ENCODE measurements at places on chromosomes 11 and 22.
A peak's percentile ranks its signal among the peaks of the same experiment; 100 is the strongest.

- DNase-seq, result no peak
Observed at GRCh38 chr11:78714539-78714938, 139.9 kb upstream of the NARS2 start.

DNA sequence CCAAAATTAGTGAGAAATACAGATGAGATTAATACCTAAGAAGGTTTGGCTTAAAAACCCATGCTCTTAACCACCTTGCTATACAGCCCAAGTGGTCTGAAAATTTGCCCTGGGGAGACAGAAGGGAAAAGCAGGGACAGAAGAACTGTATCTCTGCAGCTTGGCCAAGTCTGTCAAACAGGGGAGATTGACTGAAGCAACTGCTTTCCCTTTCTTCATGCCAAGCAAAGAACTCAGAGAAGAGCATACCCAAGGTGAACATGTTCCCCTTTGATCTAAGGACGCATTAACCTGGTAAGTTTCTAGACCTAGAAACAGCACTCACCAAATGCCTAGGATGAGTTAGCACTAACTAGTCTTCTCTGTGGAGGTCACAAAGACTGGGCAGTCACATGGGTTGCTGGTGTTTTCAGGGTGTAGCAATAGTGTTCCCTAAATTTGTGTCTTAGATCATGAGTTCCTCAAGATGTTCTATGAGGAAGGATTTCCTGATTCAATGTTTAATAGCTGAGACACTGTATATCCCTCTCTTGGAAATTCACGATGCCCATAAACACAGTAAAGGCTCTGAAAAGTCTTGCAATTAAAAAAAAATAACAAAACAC, 75.6 kb upstream of the GRAMD1B start:
- DNase-seq, result no peak

- no peak for DNase-seq
Observed at GRCh38 chr11:57792870-57793269, 31.3 kb downstream of the CTNND1 start.

DNA sequence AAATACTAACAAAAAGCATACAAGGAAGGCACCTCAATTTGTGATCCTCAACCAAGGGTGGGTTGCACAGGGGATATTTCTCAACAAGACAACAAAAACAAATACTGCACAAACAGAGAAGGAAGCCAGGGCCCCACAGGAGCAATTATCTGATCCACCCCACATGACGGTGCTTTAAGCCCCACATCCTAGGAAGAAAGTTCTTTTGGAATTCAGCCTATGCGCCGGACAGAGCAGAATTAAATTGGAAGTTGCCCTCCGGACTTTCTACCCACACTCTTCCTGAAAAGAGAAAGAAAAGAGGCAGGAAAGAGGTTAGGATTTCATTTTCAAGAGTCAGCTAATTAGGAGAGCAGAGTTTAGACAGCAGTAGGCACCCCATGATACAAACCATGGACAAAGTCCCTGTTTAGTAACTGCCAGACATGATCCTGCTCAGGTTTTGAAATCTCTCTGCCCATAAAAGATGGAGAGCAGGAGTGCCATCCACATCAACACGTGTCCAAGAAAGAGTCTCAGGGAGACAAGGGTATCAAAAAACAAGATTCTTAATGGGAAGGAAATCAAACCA, 40.6 kb downstream of the OSBP start:
- peak; percentile 2 for DNase-seq

GRCh38 chr11:62147545-62147944, 23.7 kb downstream of the INCENP start:
- DNase-seq, result no peak

GRCh38 chr11:60367009-60367408, 11.3 kb upstream of the MS4A7 start:
- DNase-seq, result no peak

DNA sequence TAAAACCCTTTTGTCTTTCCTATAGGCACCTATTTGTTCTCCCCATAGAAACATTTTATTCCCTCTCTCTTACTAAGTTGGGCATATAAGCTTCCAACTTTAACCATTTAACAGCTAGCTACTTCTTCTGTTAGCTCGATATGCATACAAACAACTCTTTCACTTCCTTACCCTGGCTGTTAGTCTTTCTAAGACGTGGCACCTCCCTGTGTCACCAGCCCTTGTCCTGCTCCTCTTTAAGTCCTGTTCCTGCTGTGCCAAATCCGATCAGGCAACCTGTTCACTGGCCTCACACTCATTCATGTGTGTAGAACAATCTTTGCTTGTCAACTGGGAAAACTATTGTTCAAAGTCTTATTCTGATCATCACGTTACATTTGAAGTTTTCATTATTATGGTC, 1376.1 kb upstream of the TENM4 start:
- no peak for DNase-seq

DNA sequence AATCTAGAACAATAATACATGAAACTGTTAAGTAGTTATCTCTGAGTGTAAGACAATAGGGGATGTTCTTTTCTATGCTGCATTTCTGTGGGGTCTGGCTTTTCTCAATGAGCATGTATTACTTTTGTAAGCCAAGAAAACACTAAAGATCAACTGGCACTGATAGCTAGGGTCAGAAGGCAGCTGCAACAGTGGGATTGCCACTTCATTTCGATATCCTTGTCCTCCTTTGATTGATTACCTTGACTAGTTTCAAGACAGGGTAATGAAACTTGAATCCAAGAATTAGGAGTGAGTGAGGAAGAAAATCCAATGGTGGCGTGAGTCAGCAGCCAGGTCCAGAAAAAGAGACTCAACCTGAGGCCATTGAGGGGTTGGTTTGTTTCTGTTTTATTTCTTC, 46.5 kb downstream of the FEZ1 start:
- no peak for DNase-seq

DNA sequence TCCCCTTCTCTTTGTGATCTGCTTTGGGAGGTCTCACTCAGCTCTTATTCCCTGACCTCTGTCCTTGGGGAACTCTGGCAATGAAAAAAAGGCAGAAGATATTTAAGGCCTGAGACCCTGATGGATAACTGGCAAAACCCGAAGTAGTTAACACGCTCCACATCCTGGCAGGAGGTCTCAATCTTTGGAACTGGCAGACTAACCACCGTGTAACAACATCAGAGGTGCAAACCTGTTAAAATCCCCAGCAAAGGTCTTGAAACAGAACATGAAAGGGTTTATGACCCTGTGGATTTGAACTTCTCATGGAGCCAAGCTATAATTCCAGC, 160.3 kb downstream of the DBX1 start:
- DNase-seq, result no peak

- DNase-seq, result peak; percentile 63
Observed at GRCh38 chr22:42978453-42979103, 36.4 kb downstream of the PACSIN2 start.

DNA sequence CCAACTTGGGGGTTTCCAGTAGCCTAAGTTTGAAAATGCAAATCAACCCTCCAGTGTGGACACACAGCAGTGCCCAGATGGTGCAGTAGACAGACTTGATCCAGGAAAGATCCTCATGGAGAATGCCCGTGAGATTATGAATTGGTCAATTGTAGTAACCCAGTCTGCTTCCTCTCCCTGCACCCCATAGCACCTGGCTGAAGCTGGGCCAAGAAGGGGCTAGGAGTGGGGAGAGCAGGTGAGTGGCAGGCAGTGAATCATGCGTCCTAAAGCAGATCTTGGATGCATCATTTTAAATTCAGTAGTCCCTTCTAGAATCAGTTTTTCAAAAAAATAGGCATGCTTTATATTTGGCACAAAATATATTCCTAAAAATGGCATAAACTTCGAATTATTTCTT, 52.2 kb downstream of the CYB5R2 start:
- DNase-seq, result no peak

DNA sequence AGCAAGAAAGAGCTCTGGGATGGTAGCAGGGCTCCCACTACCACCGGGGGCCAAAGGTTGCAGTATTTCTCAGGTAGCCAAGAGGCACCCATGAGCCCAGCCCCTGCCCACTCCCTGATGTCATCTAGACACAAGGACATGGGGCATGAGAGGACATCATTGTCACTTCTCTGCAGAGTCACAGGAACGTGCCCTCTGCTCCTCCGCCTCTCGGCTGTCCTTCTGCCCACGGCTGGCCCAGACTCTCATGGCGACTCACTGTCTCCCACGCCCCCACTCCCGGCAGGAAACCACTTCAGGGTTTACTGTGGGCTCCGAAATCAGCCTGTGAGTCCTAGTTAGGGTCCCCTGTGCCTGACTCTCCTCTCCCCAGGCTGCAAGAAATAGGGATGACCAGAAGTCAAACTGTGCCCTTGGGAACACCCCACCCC, 1.8 kb upstream of the GAL start:
- peak; percentile 5 for DNase-seq

- no peak for DNase-seq
Observed at GRCh38 chr22:39664485-39665200, 94.1 kb downstream of the CACNA1I start.

GRCh38 chr22:41779929-41780505, 20.5 kb upstream of the CCDC134 start:
- DNase-seq, result no peak

DNA sequence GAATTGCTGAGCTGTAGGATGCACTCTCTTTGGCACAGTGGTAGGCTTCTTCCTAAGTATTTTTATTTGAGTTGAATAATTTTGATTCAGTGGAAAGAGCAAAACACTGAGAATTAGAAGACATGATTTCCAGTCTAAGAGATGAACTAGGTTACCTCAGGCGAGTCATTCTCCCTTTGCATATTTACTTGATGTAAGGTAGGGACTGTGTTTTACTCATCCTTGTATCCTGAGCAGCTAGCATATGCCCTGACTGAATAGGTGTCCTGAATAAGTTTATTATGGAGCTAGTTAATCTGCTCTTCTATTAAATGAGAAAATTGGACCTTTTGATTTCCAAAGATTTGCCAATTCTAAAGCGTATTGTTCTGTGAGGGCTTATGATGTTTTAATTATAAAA, 50.7 kb downstream of the STIM1 start:
- no peak for DNase-seq

GRCh38 chr11:116062490-116063171, 558.4 kb upstream of the CADM1 start:
- no peak for DNase-seq

- DNase-seq, result no peak
Observed at GRCh38 chr11:135069890-135070289, 657.8 kb upstream of the B3GAT1 start.

DNA sequence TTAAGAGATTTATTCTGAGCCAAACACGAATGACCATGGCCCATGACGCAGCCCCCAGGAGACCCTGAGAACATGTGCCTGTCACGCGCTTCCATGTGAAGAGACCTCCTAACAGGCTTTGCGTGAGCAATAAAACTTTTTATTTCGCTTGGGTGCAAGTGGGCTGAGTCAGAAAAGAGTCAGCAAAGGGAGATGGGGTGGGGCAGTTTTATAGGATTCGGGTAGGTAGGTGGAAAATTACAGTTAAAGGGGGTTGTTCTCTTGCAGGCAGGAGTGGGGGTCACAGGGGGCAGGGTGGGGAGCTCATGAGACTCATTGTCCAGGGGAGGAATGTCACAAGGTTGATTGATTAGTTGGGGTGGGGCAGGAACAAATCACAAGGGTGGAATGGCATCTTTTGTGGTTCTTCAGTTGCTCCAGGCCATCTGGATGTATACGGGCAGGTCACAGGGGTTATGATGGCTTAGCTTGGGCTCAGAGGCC, 77.2 kb upstream of the FTH1 start:
- no peak for DNase-seq

- no peak for DNase-seq
Observed at GRCh38 chr11:44088377-44088776, 7.1 kb upstream of the EXT2 start.

- peak; percentile 34 for DNase-seq
Observed at GRCh38 chr22:39306456-39307361, 12.7 kb downstream of the RPL3 start.

- DNase-seq, result no peak
Observed at GRCh38 chr11:20013346-20014066, 146.8 kb downstream of the DBX1 start.

DNA sequence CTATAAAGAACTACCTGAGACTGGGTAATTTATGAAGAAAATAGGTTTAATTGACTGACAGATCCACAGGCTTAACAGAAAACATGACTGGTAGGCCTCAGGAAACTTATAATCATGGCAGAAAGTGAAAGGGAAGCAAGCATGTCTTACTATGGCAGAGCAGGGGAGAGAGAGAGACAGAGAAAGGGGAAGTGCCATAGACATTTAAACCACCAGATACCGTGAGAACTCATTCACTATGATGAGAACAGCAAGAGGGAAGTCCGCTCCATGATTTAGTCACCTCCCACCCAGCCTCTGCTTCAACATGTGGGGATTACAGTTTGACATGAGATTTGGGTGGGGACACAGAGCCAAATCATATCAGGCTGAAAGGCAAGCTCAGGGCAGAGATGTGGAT, 327.1 kb upstream of the DDI1 start:
- DNase-seq, result no peak

DNA sequence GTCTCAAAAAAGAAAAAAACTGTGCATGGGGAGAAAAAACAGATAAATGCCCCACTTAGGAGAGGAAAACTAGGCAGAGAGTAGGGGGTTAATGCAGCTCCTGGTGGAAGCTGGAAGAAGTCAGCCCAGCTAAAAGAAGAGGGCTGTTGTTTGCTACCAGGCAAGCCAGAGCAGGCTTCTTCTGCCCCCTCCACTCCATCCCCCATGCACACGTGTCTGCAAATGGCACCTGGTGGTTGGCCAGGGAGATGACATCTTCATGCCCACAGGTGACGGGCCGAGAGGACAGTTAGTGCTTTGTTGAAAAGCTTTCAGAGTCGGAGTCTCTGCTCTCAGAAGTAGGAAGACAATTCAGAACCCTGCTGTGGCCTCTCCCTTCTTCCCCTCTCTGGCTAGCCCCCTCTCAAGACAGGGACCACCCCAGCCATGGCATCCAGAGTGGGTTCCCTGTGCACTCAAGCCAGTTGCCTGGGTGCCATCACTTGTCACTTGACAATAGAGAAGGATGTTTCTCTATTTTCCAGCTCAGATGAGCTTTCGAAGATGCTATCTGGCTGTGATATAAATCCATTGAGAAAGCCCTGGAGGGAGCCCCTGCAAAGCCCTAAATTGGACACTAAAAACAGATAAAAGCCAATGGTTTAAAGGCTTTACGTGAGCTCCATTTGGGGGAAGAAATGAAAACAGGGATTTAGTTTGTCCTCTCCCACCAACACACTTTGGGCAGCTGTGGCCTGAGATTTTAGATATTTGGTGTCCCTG, 142.0 kb downstream of the TRIM29 start:
- no peak for DNase-seq

DNA sequence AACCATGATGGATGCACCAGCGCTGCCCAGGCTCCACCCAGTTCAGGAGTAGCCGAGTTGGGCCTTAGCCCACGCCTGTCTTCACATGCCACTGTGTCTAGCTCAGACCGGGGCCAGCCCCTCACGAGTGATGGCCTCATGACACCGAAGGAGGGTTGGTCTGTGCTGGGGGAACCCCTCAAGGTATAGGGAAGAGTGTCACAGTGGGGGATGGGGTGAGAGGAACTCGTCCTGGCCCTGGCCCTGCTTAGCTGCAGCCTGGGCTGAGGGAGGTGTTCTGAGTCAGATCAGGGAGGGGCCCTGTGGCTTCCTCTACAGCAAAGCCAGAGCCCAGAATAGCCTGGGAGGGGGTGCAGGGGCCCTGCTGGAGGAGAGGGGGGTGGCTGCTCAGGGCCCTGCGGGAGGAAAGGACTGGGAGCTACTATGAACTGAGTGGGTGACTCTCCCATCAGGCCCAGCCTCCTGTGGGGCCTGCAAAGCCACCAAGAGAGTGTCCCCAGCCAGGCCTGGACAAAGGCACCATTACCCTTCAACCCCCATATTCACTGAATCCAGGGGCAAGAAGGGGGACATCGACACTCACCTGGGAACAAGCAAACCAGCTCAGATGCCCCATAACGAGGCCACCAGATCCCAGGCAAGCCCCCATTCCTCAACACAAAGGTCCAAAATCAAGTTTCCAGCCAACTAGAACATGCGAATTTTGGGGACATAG, 41.2 kb downstream of the IGLL5 start:
- DNase-seq, result peak; percentile 45

- DNase-seq, result no peak
Observed at GRCh38 chr11:47583844-47584243, 2.6 kb upstream of the FAM180B start.
